DND-41 (cell line): ENCODE measurements at places on chromosomes 2 and 18.

- no peak for DNase-seq
These were observed 25.8 kb downstream of the DNAJC27 start for GRCh38 chr2:24945907-24946306.

DNA sequence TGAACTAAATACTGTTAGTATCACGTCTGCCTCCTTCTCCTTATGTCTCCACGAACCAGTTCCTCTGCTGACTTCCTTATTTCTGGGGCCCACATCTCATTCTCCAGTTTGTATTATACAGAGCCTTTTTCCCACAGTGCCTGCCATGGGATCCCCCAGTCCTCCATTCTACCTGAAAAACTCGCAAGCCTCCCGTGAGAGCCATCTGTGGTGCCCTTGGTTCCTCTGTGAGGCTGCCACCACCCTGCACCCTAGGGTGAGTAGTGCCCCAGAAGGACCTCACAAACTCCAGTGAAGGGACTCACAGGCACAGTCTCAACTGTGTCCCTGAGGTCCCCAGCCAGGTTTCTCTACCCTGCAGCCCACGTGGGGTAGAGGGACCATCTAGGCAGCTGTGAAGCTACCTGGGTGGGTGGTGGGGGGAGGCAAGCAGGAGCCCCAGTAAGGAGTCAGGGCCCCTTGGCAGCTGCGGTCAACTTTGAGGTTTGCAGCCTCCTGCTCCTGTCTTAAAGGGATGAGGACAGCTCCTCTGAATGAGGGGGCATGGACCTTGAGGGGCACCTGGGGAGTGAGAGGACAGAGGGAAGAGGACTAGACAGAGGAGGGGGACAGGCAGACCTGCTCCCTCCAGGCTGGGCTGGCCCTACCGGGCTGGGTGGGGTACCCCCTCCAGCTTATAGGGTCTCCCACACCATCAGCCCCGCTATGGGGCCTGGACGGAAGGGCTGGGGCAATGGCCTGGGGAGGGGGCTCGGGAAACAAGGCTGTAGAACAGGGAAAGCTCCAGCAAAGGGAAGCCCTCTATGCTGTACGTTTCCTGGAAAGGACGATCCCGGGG is 1.0 kb downstream of the PSTPIP2 start:
- no peak for DNase-seq

DNA sequence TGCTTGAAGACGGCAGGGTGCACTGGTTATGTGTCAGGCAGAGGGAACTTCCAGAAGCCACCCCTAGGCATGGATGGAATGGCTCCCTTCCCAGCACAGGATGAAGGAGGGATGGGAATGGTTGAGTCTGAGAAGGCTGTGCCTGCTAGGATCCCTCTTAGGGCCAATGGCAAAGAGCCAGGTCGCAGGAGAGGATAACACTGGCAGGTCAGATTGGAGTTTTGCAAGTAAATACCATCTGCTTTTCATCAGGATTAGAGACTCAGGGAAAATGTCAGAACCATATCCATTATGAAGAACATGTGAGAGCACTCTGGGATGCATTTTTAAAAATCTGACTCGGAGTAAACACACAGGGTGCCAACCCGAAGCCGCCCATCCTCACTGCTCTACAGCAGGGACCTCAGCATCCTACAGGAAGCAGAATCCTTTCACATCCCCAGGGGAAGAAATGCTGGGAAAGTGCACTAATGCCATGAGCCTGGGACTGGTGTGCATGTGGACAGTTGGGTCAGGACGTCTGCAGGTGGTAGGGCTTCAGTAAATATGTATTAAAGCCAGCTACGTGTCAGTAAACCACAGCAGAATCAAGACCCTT is 139.9 kb downstream of the MYT1L start:
- DNase-seq = no peak

DNA sequence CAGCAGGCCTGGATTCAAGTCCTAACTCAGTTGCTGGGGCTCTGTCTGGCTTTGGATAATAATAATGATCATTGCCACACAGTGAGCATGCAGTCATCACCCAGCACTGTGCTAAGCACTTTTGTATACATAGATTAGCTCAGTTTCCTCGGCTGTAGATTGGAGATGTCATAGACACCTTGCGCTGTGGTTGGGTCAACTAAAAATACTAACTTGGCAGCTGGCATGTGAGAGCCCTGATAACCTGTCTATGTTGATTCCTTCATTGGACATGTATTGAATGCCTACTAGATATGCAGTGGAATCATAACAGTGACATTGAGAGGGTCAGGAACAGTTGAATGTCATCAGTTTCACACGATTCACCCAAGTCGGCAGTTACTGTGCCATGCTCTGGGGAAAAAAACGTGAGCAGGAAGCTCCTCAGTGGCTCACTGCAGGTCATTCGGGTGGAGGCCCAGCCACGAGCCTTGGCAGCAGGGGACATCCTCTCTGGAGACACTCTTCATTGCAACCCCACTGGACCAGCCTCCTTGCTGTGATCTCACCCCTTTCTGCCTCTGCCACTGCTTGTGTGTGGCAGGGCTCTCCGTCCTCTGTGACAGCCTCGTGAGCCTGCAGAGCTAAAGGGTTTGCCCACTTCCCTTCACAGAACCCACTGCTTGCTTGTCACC is 85.3 kb downstream of the NPAS2 start:
- no peak for DNase-seq

DNA sequence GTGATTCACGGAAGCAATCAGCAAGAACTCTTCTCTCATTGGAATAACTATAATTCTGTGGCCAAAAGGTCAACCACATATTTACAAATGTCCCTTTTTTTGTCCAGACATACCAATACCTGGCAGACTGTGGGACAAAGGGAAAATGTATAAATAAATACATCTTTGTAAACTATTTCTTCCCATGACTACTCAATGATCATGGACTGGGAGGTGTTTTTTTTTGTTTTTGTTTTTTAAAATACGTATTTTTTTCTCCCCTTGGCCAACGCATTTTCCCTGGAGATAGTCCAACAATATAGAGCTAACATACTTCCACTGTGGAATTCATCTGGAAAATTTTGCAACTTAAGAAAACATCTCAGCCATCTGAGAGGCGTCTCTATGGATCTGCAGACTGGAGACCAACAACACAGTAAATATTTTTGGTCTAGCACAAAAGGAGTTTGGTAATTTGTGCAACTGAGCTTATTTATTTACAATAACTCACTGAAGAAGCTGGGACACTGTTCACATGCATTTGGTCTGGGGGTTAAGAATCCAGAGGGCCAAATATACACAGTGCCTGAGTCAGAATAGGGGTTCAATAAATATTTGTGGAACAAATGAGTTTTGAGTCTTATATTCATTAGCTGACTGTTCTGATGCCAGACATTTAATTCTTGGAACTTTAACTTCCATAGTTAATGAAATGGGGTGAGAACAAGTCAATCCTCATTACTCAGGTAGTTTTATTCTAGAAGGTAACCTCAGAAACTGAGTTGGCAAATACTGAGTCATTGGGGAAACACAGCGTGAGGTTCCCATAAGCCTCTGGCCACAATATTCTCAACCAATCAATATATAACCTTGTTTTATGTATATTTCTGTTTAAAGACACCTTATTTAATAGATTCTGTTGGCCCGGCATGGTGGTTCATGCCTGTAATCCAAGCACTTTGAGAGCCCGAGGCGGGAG is 36.2 kb downstream of the CCBE1 start:
- no peak for DNase-seq

GRCh38 chr2:218814540-218815243 is 16.9 kb downstream of the PRKAG3 start:
- DNase-seq = no peak

- no peak for DNase-seq
These were observed 336.5 kb upstream of the MMADHC start for GRCh38 chr2:149924028-149924427.

GRCh38 chr2:141348481-141348880 is 782.3 kb downstream of the LRP1B start:
- no peak for DNase-seq

- peak; percentile 70 for DNase-seq
These were observed 56.2 kb upstream of the TMEM163 start for GRCh38 chr2:134774786-134775641.

GRCh38 chr2:216002101-216002678 is 11.2 kb downstream of the MREG start:
- no peak for DNase-seq

GRCh38 chr18:25669741-25670140 is 317.8 kb upstream of the ZNF521 start:
- no peak for DNase-seq

- DNase-seq = no peak
These were observed 40.4 kb downstream of the FRZB start for GRCh38 chr2:182826064-182826463.

DNA sequence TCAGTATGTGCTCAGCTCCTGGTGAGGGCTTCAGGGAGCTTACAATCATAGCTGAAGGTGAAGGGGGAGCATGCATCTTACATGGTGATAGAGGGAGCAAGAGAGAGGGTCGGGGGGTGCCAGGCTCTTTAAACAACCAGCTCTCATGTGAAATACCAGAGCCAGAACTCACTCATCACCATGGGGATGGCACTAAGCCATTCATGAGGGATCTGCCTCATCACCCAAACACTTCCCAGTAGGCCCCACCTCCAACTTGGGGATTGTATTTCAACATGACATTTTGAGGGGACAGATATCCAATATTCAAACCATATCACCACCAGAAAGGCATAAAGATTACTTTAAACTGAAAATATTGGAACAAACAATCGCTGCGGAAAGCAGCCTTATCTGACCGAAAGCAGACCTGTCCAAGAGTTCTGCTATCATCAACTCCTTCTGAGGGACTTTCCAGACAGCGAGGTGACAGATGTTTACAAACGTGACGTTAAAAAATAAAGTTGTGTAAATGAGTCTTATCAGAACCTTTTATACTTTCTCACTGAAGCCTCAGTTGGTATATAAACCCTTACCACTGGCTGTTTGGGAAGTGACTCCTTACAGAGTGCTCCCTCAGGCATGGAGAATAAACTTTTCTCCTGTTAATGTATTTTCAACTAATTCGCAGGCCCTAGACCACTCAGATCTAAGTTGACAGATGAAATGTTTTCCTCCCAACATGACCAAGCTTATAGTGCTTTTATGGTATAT is 35.5 kb upstream of the PTH2R start:
- no peak for DNase-seq

DNA sequence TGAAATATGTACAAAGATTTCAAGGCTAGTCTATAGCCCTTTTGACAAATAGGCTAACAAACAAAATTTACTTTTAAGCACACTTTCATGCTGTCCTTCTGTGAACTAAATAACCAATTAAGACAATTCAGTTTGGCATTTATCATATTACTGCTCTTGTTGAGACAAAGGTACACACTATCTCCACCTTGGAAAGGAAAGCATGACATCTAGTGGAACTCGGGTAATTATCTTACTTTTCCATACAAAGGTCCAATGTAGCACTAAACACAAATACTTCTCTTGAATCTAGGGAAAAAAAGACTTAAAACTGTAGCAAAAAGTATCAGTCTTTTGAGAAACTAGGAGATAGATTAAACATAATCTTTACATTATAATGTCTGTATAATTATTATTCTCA is 125.0 kb upstream of the CD226 start:
- DNase-seq = no peak

DNA sequence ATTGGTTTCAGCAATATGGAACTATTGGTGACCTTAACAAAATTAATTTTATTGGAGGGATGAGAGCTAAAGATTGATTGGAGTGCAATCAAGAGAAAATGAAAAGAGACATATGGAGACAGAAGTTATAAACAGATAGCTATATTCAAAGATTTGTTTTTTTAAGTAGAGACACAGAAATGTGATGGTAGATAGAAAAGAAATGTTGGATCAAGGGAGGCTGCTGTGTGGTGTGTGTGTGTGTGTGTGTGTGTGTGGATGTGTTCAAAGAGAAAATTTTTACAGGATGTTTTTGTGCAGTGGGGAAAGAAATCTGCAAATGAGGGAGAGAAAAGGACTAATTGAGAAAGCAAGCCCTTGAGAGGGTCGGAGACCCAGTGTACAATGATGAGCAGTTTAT is 249.5 kb upstream of the SPHKAP start:
- DNase-seq = no peak

GRCh38 chr18:26646901-26647300 is 98.5 kb upstream of the KCTD1 start:
- DNase-seq = no peak

- peak; percentile 32 for DNase-seq
These were observed 171.9 kb upstream of the GATA6 start for GRCh38 chr18:21997207-21998143.

GRCh38 chr2:3462493-3463104 is 56.7 kb downstream of the ADI1 start:
- no peak for DNase-seq

- no peak for DNase-seq
These were observed 255.0 kb downstream of the CAMKMT start for GRCh38 chr2:44616667-44617155.
